ENCODE measurements at places on chromosomes 6 and 20. TPM values are rescaled to one million over a fixed set of nuclear protein-coding genes. Genes with fewer than 3 reads are reported as not detected.

The SUMO4 gene
- not detected for total RNA-seq

- DNase-seq: peak; percentile 75
Measured at GRCh38 chr20:58892141-58892931, 39.8 kb downstream of the GNAS start.

DNA sequence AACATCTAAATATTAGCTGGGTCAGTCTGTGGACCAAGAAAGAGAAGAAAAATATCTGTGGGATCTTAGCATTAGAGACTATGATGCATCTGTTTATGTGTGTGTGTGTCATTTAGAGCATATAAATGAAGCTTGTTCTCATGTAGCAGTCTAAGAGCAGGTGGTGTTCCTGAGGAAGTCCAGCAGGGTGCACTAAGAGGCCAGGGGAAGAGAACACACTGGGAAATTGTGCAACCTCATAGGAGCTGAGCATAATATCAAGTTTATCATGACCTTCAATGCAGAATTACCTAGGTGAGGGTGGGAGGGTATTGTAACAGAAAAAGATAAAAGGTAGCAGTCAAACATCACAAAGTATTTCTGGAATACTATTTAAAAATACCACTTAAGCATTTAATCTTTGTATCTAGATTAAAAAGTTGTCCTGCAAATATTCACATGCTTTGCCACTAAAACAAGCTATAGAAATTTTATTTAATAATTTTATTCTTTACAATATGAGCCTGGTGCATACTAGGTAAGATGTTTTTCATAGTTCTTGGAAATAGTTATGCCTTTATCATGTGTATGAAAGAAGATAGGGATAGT, 80.5 kb downstream of the SMPDL3A start:
- peak; percentile 39 for DNase-seq

DNA sequence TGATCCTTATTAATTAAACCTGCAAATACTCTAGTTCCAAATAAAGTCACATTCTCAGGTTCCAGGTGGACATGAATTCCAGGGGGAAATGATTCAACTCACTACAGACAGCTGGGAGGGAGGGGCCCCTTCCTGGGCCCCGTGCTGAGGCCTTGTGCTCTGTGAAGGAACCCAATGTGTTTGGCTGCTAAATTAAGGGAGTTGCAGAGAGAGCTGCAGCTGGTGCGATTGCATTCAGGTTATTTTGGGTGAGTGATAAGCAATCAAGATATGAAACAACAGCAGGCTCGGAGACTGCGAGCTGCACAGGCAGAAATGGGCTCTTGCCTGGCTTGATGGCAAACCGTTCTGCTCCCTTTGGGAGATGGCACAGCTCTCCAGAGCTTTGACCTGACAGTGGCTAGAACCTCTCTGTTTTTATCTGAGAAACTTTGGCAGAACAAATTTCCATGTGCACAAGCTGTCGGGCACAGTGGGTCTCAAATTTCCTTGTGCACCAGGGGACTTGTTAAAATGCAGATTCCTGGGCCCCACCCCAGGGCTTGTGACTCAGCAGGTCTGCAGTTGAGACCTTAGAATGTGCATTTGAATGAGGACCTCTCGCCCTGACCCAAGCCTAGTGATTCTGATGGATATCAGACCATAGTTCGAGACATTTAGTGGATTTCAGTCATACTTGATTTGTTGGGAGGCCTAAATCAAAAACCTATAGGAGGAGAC, 9.8 kb downstream of the MAPK13 start:
- no peak for DNase-seq

GRCh38 chr6:106442395-106442794, 81.9 kb downstream of the CRYBG1 start:
- DNase-seq: no peak

Data from M059J (cell line).